CD4-positive, alpha-beta T cell treated with Interleukin-4 for 1 hour (primary cell): ENCODE measurements at places on chromosomes 6 and 20.
A peak's percentile ranks its signal among the peaks of the same experiment; 100 is the strongest.

- peak; percentile 57 for DNase-seq
These were observed 39.8 kb upstream of the SLCO4A1 start for GRCh38 chr20:62602550-62602949.

GRCh38 chr20:45206725-45207124 lies at the start of gene SEMG1:
SEMG1 (plus strand) TSS chr20:45207033; CDS start chr20:45207054, 21 bp downstream.
- DNase-seq: no peak

DNA sequence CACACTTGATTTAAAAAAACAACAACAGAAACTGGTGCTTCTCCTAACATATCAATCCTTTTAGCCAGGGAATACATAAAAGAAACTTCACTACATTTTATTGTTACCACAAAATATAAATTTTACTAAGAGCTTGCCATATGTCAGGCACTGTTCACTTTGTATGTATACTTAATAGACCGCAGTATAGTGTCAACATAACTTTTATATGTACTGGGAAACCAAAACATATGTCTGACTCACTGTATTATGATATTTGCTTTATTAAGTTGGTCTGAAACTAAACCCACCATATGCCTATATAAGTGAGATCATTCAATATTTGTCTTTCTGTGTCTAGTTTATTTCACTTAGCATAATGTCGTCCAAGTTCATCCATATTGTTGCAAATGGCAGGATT lies 108.4 kb downstream of the KLHL32 start:
- no peak for DNase-seq

DNA sequence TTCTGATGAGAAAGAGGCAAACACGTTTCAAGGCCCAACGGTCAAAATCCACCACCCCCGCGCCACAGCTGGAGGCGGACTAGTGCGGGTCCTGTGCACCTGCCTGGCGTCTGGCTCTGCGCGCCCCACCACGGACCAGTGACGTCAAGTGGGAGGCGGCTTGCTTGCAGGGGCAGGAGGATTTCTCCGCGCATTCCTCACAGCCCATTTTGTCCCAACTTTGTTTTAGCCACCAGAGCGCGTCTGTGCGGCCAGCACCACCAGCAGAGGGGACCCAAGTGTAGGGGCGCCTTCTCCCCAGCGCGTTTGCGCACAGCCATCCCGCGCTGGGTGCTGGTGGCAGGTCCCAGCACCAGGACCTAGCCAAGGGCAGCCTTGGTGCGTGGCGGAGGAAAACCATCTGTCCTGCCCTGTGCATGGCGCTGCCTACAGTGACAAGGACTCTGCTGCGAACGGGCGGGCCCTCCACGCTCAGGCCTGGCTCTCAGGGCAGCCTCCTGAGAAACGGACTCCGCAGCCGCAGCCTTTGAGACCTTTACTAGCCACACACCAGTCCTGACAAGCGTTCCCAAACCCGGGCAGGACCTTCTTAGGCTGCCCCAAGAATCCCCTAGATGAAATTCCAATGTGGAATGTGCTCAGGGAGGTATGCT lies 194.8 kb upstream of the EXOC2 start:
- DNase-seq: no peak

GRCh38 chr6:136549300-136550044 lies 750 bp downstream of the MAP7 start:
- DNase-seq: no peak

DNA sequence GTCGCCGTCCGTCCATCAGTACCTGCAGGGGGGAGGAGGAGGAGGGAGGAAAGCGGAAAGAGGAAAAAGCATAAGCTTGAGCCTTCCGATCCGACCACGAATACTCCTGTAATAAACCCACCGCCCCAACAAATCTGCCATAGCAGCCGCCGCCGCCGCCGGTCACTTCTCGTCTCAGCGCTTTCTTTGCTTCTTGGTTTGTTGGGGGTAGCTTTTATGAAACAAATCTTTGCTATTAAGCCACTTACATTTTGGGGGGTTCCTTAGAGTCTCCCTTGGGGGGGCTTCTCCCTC lies 277 bp downstream of the ADGRB3 start:
- no peak for DNase-seq

GRCh38 chr6:161351858-161352257 lies 78.0 kb upstream of the AGPAT4 start:
- no peak for DNase-seq

DNA sequence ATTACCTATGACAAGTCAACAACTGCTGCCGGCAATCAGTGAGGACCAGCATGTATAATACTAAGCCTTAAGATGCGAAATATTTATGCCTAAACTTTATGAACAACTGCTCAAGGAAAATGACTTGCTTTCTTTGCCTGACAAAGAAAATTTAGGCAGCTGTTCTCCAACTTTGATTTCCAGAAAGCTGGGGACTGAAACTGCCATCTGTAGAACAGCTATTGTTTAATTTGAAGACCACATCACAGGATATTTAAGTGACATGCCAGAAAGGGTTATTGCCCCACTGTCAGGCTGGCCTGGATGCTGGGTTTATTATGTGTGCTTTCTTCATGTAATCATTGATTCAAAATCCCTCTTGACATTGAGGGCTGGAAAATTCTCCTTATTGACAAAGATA lies 153.9 kb upstream of the ENPP5 start:
- no peak for DNase-seq

- DNase-seq: no peak
These were observed 63.3 kb downstream of the DLL1 start for GRCh38 chr6:170227521-170227983.

DNA sequence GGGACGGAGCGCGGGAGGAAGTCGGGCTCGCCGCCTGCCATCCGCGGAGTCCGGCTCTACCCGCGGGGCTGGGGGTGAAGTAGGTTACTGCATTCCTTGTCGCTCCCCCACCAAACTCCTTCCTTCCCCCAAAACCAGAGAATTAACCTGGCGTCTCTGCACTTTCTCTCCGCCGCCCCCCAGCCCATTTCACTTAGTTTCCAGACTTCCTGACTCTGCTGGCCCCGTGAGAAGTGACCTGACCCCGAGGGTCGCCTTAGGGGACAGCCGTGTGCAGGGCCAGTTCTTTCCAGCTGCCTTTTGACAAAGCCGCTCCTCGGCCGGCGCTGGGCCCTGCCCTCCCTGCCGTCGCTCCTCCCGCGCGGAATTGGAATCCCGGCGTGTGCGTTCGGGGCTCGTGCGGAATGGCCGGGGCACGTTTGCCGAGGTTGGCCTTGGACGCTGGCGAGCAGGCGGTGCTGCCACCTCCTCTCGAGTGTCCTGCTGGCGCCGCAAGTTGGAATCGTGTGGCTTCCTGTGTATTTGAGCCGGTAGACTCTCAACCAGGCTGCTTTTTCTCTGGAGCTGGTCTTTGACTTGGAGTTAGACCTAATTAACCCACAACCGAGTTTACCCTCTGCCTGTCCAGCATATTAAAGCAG lies 650 bp downstream of the DCBLD1 start:
- peak; percentile 12 for DNase-seq

DNA sequence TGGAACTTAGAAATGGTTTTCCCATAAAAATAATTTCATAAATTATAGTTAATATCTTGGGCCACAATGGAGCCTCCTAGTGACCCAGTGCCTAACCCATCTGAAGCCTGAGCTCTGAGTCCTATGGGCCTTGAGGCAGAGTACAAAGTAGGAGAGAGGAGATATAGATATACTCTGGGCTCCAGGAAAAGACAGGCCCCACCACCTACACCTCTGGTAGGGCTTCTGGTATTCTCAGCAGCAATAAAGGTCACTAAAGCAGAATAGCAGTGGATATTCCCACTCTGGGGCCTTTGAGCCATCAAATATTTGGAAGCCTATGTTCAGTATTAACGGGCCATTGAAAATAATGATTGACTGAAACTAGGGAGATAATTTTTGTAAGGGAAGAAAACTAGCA lies 24.1 kb downstream of the CYP39A1 start:
- DNase-seq: no peak

DNA sequence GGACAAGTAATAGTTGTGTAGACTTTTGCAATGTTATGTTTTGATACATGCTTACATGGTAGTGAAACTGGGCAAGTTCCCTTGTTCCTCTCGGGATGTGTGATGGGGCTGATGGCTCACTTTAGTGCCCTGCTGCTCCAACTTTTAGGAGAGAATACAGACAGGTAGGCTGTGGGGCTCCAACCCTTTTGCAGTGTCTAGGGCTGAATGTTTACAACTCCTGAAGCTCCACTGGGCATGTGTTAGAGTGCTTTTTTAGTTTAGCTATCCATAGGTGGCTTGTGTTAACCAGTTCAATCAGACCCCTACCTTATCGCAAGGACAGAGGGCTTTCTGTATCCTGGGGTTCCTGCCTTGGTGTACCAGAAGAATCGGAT lies 33.8 kb downstream of the SERPINB6 start:
- no peak for DNase-seq

DNA sequence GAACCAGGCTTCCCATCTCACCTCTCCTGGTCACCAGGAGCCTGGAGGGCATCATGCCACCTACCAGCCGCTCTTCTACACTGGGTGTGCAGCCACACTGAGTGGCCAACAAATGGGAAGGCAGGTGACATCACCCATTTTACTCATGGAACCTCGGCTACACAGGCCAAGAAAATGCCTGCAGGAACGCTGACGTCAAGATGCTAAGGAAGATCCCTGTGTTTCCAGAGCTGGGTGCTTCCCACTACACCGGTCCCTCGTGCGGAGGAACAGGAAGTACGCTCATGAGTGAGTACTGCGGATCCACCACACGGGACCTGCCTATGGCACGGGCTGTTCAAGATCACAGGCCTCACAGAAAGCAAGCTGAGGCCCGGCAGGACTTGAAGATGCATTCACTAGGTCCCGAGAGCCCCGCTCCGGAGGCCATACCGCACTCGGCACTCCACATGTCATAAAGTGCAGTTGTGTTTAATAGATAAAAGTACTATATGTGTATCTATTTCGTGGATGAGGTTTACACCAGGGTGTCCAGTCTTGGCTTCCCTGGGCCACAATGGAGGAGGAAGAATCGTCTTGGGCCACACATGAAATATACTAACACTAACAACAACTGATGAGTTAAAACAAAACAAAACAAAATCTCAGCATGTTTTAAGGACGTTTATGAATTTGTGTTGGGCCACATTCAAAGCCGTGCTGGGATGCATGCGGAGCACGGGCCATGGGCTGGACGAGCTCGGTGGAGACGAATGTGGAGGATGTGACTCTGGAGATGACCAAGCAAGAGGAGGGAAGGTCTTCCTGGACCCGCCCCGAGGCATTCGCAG lies 257.9 kb downstream of the THBS2 start:
- DNase-seq: no peak

GRCh38 chr20:41222296-41222695 lies 85.0 kb downstream of the PLCG1 start:
- no peak for DNase-seq

- no peak for DNase-seq
These were observed 113.1 kb downstream of the BMP7 start for GRCh38 chr20:57153238-57153905.

DNA sequence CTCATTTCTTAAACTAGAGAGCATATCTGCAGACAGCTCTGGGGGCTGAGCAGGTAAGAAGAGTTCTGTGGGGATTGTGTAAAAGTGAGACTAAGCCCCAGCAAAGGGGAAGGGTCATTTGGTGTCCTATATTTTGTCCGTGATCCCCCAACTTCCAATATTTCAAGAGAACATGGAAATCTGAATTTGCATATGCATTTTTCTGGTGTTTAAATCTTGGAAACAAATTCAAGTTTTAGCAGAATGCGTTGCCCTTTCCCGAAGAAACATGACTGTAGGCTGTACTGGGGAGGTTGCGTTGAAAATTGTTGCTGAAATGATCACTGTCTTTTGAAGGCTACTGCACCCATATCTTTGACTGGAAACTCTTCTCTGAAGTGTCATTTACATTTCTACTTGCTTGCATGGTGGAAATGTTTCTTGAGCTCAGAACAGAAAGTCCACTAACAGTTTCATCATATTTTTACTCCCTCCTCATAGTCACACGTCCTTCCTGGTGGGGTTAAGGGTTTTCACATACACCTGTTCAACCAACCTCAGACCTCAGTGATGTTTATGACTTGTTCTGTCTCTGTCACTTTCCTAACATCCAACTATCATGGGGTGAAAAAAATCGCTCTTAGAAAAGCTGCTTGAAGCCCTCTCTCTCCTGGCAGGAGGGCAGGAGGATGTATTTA lies 140.3 kb downstream of the BCAS1 start:
- no peak for DNase-seq

DNA sequence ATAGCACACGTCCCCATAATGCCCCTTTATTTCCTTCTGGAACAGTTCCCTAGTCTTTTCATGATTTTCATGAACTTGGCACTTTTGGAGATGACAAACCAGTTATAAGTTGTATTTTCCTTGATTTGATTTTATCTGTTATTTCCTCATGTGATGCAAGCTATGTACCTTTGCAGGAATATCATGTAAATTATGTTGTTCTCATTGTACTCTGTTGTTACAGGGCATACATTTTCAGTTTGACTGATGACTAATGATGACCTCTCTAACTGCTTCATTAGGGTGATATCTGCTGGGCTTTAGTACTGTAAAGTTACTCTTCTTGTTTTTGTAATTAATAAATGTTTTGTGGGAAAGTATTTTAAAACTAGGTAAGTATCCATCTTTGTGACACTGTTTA lies 147.3 kb downstream of the ZFAND3 start:
- no peak for DNase-seq

- DNase-seq: no peak
These were observed 1.5 kb upstream of the EBF4 start for GRCh38 chr20:2691127-2691526.
